ENCODE measurements at places on chromosomes 4 and X. TPM values are rescaled to one million over a fixed set of nuclear protein-coding genes. Genes with fewer than 3 reads are reported as not detected.

PROM1 gene
- total RNA-seq = not detected

CHRDL1 gene
- total RNA-seq = not detected

PKD2 gene
- 18.1 TPM for total RNA-seq

GPR50 gene
- total RNA-seq = not detected

SCRG1 gene
- not detected for total RNA-seq

GPRASP2 gene
- 13.4 TPM for total RNA-seq

RAB9A gene
- total RNA-seq = 38.9 TPM

SHOX gene
- not detected for total RNA-seq

GPC3 gene
- total RNA-seq = 3.5 TPM

AMBN gene
- total RNA-seq = not detected

TEC gene
- 2.6 TPM for total RNA-seq

ZNF595 gene
- 9.4 TPM for total RNA-seq

SPOCK3 gene
- total RNA-seq = 0.56 TPM

GLRA2 gene
- total RNA-seq = not detected

ALAS2 gene
- not detected for total RNA-seq

SPATA18 gene
- total RNA-seq = 5.9 TPM

PCSK1N gene
- total RNA-seq = 3.2 TPM

MAGEA2B gene
- not detected for total RNA-seq

GYPE gene
- total RNA-seq = 1.0 TPM

SSX2 gene
- total RNA-seq = not detected

FHDC1 gene
- total RNA-seq = 0.16 TPM

HDAC8 gene
- 23.5 TPM for total RNA-seq

LPAR4 gene
- under 0.01 TPM for total RNA-seq

GPR82 gene
- not detected for total RNA-seq

RUFY3 gene
- 16.3 TPM for total RNA-seq

SLC16A2 gene
- 11.8 TPM for total RNA-seq

L1CAM gene
- 0.56 TPM for total RNA-seq

FAM9C gene
- total RNA-seq = not detected

PPP1R2C gene
- not detected for total RNA-seq

LONRF3 gene
- 1.2 TPM for total RNA-seq

RTL3 gene
- not detected for total RNA-seq

RBMX gene
- 213 TPM for total RNA-seq

SYTL5 gene
- 1.4 TPM for total RNA-seq

NRK gene
- total RNA-seq = 16.9 TPM

JADE3 gene
- total RNA-seq = 3.3 TPM

USP26 gene
- not detected for total RNA-seq

BMP3 gene
- 0.08 TPM for total RNA-seq

PIN4 gene
- total RNA-seq = 6.9 TPM

EDA2R gene
- 4.0 TPM for total RNA-seq

MAGEA4 gene
- total RNA-seq = not detected

DNAAF6 gene
- not detected for total RNA-seq

OCRL gene
- 13.1 TPM for total RNA-seq

Data from epithelial cell of alveolus of lung (primary cell).